ENCODE measurements at places on chromosomes 13 and 19. TPM values are rescaled to one million over a fixed set of nuclear protein-coding genes. Genes with fewer than 3 reads are reported as not detected.

The RNF225 gene
- 0.44 TPM for total RNA-seq

- no peak for DNase-seq
Observed at GRCh38 chr13:90793261-90793820, 554.1 kb upstream of the MIR17HG start.

GRCh38 chr19:55703790-55704215 lies 28.8 kb downstream of the EPN1 start:
- no peak for DNase-seq

GRCh38 chr13:112117258-112117954 lies 50.5 kb downstream of the SOX1 start:
- no peak for DNase-seq

- peak; percentile 57 for DNase-seq
Observed at GRCh38 chr19:53254411-53255341, at the start of gene ZNF677. TSS of gene ZNF677 (minus strand) at chr19:53254873. CDS start at chr19:53251550, 3,323 bp downstream.

- DNase-seq = no peak
Observed at GRCh38 chr19:10228393-10228792, 2.7 kb downstream of the S1PR2 start.

The SOX1 gene
- total RNA-seq = not detected
